ENCODE measurements at places on chromosomes 7 and 10. TPM values are rescaled to one million over a fixed set of nuclear protein-coding genes. Genes with fewer than 3 reads are reported as not detected.

Gene PDE6C
- not detected for total RNA-seq

Gene TAS2R39
- total RNA-seq = not detected

DNA sequence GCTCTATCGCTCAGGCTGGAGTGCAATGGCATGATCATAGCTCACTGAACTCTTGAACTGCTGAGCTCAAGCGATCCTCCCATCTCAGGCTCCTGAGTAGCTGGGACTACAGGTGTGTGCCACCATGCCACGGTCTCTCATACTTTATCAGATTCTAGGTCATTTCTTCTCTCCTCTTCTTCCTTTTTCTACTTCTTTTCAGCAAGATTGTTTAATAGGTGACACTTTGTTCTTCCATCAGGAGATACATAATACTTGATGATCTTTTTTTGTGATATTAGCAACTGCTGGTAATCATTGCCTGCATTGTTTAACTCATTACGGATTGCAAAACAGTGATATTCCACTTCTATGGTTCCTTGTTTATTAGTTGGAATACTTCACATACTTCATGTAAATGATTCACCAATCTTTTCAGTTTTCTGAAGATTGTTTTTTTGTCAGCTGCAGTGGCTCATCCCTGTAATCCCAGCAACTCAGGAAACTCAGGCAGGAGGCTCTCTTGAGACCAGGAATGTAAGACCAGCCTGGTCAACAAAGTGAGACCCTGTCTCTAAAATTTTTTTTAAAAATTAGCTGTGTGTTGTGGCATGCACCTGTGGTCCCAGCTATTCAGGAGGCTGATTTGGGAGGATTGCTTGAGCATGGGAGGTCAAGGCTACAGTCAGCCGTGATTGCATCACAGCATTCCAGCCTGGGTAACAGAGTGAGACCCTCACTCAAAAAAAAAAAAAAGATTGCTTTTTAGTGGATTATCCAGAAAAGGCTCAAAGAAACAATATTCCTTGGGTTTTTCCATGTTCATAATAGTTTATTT is 36.2 kb upstream of the CHST3 start:
- peak; percentile 76 for DNase-seq

- DNase-seq = no peak
These were observed 13.4 kb upstream of the ARL4A start for GRCh38 chr7:12674053-12674452.
